ENCODE measurements at places on chromosomes 2 and 18.

DNA sequence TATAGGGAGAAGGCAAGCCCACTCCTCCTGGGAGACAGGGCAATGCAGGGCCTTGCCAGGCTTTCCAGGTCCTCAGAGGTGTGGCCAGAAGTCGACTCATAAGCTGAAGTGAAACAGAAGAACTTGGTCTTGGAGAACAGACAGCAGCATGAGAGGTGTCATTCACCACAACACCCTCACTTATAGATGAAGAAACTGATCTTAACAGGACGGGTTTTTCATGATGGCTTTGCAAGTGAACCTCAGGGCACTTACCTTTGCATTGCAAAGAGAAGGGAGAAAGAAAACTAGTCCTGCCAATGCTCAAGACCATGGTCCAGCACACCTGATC is 198.8 kb downstream of the CYRIA start:
- DNase-seq, result no peak

DNA sequence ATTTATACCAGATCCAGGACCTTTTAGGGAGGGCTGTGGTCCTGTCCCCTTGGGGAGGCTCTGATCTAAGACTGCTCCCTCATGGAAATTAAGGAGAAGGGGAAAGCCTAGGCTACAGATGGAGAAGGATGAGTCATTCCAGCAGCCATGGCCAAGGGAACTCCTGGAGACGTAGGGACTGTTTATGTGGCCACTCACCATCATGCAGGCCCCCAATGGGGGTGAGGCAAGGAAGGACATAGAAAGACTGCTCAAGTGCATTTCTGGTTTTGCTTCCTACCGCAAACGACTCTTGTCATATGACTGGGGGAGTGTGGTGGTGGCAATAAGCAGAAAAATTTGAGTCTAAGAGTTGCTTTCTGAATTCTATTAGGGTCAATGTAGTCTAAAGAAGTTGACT is 54.0 kb upstream of the CYP1B1 start:
- no peak for DNase-seq

GRCh38 chr2:33167622-33168245 is 221.0 kb downstream of the LTBP1 start:
- DNase-seq, result no peak

GRCh38 chr2:109644571-109645275 is 30.6 kb downstream of the SOWAHC start:
- DNase-seq, result no peak

DNA sequence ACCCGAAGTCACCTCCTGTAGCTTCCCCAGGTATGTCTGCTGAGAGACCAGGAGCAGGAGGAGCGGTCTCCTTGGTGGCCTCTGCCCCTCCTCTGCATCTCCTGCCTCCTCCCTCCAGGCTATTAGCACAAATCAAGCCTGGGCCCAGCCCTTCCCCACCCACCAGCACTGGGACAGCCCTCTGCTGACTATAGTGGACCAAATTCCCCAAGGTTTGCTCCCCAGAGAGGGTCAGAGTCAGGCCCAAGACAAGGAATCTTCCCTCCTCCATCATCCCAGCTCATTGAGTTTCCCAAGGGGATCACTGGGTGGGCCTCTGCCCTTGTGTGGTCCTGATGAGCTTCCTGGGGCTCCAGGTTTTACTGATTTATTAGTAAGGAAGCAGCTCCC is 62.1 kb downstream of the EMILIN2 start:
- no peak for DNase-seq

GRCh38 chr2:26202981-26203490 is 30.1 kb downstream of the GAREM2 start:
- no peak for DNase-seq

GRCh38 chr2:152649997-152650396 is 67.3 kb downstream of the PRPF40A start:
- no peak for DNase-seq

DNA sequence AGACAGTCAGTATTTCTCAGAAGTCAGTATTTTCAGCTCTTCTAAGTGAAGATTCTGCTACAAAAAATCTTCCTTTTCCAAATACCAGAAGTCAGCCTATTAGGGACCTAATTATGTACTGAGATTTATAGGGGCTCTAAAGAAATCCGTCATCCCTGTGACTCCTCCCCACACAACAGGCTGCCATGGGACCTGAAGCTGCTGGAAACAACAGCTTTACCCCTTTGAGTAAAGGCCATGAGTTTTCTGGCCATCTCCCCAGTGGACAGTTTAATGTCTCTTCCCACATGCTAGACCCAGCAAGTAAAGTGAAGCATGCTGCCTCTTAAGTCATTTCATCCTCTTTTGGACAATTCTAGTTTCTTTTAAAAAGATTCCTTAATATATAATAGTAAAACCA is 255.7 kb upstream of the ACVR2A start:
- no peak for DNase-seq

- DNase-seq, result no peak
Measured at GRCh38 chr18:23605941-23606340, 19.6 kb upstream of the NPC1 start.

DNA sequence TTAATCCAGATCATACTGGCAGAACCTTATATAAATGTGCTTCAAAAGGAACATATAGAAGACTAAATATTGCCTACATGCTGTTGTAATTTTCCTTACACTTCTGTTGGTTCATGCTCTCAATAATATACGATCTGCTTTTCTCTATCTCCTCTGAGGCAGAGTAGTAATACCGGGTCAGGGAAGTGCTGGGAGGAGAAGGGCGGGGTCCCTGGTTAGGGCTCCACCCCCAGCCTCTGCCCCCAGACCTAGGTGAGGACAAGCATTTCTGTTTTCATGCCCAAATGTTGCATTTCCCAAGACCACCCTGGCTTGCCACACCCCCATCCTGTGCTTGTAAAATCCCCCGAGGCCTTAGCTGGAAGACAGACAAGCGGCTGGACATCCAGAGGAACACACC is 55.3 kb downstream of the PLA2R1 start:
- DNase-seq, result no peak

GRCh38 chr2:228355897-228356296 is 174.4 kb upstream of the SPHKAP start:
- DNase-seq, result no peak

GRCh38 chr18:44655435-44655834 is 25.3 kb upstream of the SETBP1 start:
- DNase-seq, result no peak

Data from kidney (tissue), 22 donors.